ENCODE measurements at places on chromosomes 3 and 15. TPM values are rescaled to one million over a fixed set of nuclear protein-coding genes. Genes with fewer than 3 reads are reported as not detected.

- H3K27ac ChIP-seq = no peak overlapping the region
- no peaks in the 10 kb centered on the region for H3K36me3 ChIP-seq
- H3K4me1 ChIP-seq = peaks cover 14% of the 10 kb centered on the region
- DNase-seq = no peak
Measured at GRCh38 chr15:69854521-69855181, 243.1 kb downstream of the TLE3 start.

DNA sequence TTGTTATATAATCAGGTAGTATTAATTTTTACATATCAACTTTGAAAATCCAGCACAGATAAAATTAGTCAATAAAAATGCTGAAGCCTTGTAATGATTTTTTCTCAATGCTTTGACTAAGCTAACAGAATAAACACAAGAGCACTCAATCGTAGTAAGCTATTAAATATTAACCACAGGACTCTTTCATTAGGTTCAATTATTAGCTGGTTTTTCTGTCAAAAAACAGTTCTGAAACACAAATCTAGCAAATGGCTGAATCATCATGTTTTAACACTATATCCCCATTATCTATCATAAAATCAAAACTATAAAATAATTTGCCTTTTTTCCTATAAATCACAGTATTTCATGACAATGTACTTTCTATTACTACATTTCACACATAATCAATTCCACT, 69.6 kb downstream of the PLOD2 start:
- H3K4me1 ChIP-seq = no peaks in the 10 kb centered on the region
- H3K36me3 ChIP-seq = no peaks in the 10 kb centered on the region
- H3K27me3 ChIP-seq = no peaks in the 10 kb centered on the region
- no peak for DNase-seq

DNA sequence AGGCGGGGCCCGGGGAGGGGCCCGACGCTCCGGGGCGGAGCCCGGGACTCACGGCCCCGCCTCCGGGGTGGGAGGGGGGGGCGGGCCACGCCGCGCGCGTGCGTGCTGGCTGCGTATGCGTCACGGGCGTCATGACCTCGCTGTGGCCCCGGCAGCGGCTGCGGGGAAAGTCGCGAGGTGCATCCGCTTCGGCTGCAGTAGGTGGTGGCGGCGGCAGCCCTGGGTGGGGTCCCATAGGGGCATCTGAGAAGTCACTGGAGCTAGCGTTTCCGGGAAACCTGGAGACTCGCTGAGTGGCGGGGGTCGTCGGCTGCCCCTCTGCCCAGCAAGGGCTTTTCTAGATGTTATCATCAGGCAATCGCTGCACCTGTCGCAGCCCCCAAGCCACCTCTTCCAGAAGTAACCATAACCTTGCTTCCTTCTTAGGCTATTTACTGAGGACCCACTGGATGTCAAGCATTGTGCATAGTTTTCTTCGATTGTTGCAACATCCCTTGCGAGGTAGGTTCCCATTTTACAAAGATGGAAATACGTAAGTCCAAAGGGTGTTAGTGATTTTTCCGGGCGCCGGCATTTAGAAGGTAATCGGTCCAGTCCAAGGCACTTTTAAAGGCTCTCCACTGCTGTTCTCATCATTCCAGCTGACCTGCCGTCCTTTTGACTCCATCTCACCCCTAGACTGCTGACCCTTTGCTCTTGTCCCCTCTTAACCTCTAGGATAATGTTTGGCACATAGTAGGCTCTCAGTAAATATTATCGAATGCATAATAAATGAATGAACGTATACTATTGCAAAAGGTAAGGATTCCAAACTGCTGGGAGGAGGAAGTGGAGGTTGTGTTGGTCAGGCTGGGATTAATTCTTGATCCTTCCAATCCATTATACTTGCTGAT, at the start of gene GDPGP1:
GDPGP1 (plus strand) TSS at position 114 of the 893 bp plus-strand sequence. CDS start 6,700 bp downstream, outside the sequence.
- peak within 1 kb of the TSS; percentile 85 for H3K4me3 ChIP-seq
- H3K36me3 ChIP-seq = no peaks in the 10 kb centered on the region
- peak; percentile 98 for DNase-seq
- peak within 1 kb of the TSS; percentile 88 for H3K27ac ChIP-seq
- peaks cover 40% of the 10 kb centered on the region for H3K4me1 ChIP-seq
- H3K27me3 ChIP-seq = no peaks in the 10 kb centered on the region

- no peak overlapping the region for H3K4me3 ChIP-seq
- H3K4me1 ChIP-seq = no peaks in the 10 kb centered on the region
- H3K27ac ChIP-seq = no peak overlapping the region
- no peak for DNase-seq
Measured at GRCh38 chr15:33810806-33811205, 157.5 kb upstream of the CHRM5 start.

GRCh38 chr3:165347526-165347925, 151.3 kb upstream of the SLITRK3 start:
- H3K4me1 ChIP-seq = no peaks in the 10 kb centered on the region
- H3K27ac ChIP-seq = no peak overlapping the region
- H3K27me3 ChIP-seq = no peaks in the 10 kb centered on the region
- no peaks in the 10 kb centered on the region for H3K36me3 ChIP-seq

- no peaks in the 10 kb centered on the region for H3K27me3 ChIP-seq
- H3K36me3 ChIP-seq = no peaks in the 10 kb centered on the region
- H3K4me1 ChIP-seq = peaks cover 8% of the 10 kb centered on the region
- no peak overlapping the region for H3K27ac ChIP-seq
- no peak for DNase-seq
Measured at GRCh38 chr15:47507221-47507985, 209.9 kb upstream of the SEMA6D start.

GRCh38 chr15:69823223-69823907, 274.4 kb downstream of the TLE3 start:
- peaks cover 16% of the 10 kb centered on the region for H3K27me3 ChIP-seq
- H3K36me3 ChIP-seq = no peaks in the 10 kb centered on the region
- no peak for DNase-seq
- no peaks in the 10 kb centered on the region for H3K4me1 ChIP-seq
- no peak overlapping the region for H3K27ac ChIP-seq

- no peak overlapping the region for H3K4me3 ChIP-seq
- H3K4me1 ChIP-seq = peaks cover 4% of the 10 kb centered on the region
- H3K36me3 ChIP-seq = peaks cover 31% of the 10 kb centered on the region
Measured at GRCh38 chr3:32706348-32707025, 21.5 kb downstream of the CNOT10 start.

GRCh38 chr3:87987952-87988351, 70.9 kb downstream of the CGGBP1 start:
- no peaks in the 10 kb centered on the region for H3K4me1 ChIP-seq
- no peaks in the 10 kb centered on the region for H3K27me3 ChIP-seq
- H3K36me3 ChIP-seq = no peaks in the 10 kb centered on the region
- no peak for DNase-seq
- no peak overlapping the region for H3K4me3 ChIP-seq
- H3K27ac ChIP-seq = no peak overlapping the region

DNA sequence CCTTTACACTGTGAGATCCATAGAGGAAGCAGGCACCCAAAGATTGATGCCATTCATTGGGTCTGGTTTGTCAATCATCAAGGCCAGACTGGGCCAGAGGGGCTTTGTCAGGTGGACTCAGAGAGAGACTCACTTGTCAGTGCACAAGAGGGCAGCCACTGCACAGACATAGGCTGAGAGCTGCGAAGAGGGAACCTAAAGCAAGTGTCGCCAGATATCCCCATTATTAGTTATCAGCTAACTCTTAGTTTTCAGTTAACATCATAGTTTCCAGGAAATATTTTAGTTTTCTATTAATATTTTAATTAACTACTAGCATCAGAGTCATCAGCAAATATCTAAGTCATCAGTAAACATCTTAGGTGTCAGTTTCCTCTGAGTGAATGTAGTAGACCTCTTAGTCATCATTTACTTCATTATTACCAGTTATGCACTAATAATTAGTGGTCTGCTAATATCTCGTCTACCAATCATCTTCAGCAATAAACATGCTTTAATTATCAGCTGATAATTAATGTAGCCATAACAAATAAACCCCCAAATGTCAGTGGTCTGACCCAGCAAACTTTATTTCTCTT, 41.7 kb upstream of the LIMD1 start:
- no peak overlapping the region for H3K4me3 ChIP-seq
- H3K4me1 ChIP-seq = peaks cover 25% of the 10 kb centered on the region
- H3K27me3 ChIP-seq = no peaks in the 10 kb centered on the region
- DNase-seq = no peak

- peak overlapping the region; percentile 37 for H3K27ac ChIP-seq
- peaks cover 7% of the 10 kb centered on the region for H3K36me3 ChIP-seq
- H3K27me3 ChIP-seq = no peaks in the 10 kb centered on the region
- H3K4me1 ChIP-seq = peaks cover 58% of the 10 kb centered on the region
- no peak for DNase-seq
Measured at GRCh38 chr3:71355862-71356261, 227.7 kb downstream of the FOXP1 start.

The CMTM8 gene
- not detected for total RNA-seq

The TGFBR2 gene
- 189 TPM for total RNA-seq

The PLA2G4E gene
- total RNA-seq = not detected
